Activated T-cell treated with anti-CD3 and anti-CD28 coated beads, Interleukin-2, amount 50 U/mL, for 4 hours (primary cell): ENCODE measurements at places on chromosomes 3 and 15. TPM values are rescaled to one million over a fixed set of nuclear protein-coding genes. Genes with fewer than 3 reads are reported as not detected.

DNA sequence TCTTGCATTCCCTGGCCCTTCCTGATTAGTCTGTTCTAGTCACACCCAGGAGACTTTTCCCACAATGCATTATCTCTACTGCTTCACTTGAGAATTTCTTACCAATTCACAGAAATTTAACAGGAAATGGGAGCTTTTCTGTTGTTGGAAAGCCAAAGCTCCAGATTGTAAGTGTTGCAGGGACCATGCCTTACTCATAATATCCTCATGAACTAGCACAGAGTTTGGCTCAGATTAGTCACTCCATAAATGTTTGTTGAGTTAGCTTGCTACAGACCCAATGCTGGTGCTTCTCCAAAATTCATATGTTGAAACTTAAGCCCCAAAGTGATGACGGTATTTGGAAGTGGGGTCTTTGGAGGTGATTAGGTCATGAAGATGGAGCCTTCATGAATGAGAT, 232.6 kb downstream of the GAP43 start:
- no peak for DNase-seq

DNA sequence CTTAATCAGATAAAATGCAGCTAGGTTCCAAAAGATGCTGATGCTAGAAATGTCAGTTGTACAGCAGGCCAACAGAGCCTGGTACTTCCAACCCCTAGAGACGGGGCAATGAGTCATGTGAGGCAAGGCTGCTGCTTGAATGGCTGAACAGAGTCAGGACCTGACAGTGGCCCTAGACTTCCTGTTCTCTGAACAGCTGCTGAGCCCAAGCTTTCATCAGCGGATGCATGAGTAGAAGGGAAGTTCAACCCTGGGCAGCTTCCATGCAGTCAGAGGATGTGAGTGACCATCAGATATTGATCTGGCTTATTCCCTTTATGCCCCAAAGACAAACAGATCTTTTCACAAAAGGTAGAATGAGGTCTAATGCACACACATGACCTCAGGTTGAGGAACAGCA, 282.9 kb upstream of the COL8A1 start:
- DNase-seq: no peak

DNA sequence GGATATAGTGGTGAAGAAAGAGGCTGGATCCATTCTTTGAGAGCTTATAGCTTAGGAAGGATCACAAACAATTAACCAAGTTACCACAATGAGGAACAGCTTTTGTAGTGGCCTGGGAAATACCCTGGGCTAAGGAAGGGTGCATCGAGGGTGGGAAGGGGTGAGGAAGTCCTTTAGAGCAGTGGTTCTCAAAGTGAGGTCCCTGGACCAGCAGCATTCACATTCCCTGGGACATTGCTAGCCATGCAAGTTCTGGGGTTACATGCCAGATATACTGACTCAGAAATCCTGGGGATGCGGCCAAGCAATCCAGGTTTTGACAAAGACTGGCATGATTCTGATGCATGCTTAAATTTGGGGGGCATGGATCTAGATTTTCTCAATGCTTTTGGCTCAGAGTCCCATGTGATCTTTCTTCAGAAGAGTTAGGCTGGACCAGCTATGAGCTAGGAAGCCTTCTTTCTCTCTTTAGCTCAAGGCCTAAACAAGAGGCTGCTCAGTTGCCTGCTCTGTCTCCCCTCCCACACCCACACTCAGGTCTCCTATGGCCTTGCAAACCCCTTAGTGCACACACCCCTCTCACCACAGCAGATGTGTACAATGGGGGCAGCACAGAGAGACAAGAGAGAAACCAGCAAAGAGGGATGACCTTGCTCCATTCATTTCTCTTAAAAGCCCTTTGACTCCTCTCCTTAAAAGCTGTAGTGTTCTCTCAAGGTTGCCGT, 1.8 kb upstream of the CCR1 start:
- no peak for DNase-seq

DNA sequence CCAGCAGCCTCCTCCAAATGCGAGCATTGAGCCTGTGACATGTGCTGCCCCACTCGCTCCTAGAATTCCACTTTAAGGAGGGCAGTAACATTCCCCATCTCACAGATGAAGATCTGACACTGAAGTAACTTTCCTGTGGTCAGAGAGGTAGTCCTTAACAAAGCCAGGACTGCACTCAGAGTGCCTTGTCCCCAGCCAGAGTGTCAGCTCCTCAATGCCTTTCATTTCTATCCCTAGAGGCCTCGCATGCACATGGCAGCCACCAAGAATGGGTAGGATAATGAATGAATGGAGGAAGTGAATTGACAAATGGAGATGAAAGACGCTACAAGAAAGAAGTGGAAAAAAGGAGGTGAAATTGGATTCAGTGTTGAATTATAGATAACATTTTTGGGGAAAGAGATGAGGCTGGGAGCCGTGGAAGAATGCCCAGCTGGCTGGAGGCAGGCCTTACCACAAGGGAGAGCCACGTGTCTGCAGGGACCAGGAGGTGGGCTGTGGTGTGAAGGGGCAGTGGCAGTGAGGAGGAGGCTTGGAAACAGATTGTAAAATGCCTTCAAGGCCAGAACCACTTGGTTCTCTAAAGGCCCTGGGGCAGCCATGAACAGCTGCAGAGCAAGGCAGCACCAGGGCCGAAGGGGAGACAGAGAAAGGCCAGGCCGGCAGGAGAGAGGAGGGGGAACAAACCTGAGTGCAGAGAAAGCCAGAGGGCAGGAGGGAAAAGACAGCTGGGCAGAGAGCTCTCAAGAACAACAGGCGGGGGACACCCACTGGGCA, 10.4 kb downstream of the CFAP92 start:
- DNase-seq: no peak

DNA sequence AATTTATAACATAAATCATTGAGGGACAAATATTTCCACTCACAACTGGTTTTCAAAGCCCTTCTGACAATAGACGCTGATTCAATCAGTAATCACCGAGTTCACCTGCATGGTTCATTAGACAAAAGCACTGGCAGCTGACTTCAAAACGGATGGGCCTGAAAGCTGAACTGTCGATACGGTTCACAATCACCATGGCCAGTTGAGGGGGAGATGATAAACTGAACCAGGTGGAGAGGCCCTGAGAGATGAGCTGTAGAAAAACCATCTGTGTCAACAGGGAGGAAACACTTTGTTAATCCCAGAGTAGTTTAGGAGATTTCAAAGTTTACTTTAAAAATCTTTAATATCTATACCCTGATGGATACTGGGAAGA, 75.0 kb downstream of the PEX5L start:
- no peak for DNase-seq

DNA sequence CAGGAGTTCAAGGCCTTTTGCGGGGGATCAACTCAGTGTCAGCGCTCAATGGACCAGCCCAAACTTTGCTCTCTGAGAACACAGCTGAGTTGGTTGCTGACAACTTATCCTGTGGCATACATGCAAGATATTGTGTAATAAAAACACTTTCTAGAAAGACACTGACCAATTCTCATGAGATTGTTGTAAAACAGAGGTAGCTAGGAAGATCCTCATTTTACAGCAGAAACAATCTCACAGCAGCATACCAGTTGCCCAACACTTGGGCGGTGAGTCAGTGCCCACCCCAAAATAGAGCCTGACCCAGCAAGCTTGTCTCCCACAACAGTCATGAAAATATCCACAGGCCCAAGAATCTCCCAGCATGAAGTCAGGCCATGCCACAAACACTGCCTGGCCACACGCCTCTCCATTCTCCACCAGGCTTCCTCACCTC, 18.2 kb downstream of the KLHL6 start:
- DNase-seq: no peak

GRCh38 chr15:74664028-74664616, 31.7 kb downstream of the EDC3 start:
- no peak for DNase-seq

DNA sequence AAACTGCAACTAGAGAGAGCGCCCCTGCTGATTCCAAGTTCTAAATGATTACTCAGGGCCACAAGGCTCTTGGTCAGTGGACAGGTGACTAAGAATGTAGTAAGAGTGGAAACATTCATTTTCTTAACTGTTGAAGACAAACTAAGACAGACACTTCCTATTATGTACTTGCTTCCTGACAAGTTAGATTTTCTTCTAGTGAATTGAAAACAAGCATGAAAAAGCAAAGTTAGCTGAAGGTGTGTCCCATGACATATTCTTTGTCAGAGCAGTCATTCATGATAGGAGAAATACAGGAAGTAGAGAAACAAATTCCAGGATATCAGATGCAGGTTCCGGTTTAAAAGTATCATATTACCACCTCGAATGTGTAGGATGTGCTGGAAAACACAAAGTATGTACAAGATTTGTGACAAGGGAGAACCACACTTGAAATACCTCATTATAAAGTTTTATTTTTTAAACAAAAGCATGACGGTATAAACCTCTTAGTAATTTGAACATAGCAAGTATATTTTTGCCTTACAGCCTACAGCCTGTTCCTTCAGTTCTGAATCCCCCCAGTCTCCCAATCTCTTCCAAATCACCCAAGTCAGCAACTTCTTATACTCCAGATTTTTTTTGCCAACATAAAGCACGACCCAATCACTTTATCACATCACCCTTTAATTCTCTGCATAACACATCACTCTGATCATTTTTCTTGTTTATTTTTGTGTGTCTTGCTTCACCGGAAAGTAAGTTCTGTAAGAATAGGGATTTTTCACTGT, 6.2 kb downstream of the TSPAN3 start:
- DNase-seq: no peak

GRCh38 chr3:98432575-98432974, 30.4 kb upstream of the OR5K1 start:
- no peak for DNase-seq

EXD1 gene
- total RNA-seq: not detected

LRRC28 gene
- total RNA-seq: 11.3 TPM

- DNase-seq: no peak
Observed at GRCh38 chr3:172257648-172258400, 190.4 kb downstream of the GHSR start.

FHIT gene
- 5.5 TPM for total RNA-seq

DNA sequence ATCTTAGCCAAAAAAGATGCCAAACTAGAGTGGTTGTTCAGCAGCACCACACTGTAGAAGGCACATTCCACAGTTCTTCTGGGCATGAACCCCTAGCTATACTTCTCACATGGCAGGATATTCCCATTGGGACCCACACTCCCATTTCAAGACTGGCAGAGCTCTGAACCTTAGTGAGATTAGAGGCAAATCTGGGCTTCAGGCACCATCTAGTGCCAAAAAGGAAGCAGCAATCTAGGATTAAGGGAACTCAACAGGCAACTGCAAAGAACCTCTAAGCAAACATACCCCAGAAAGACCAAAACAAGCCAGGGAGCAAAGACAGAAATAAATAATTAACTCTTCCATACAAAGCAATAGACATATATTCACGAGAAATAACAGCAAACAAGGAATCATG, 66.2 kb downstream of the TAFA4 start:
- no peak for DNase-seq

DNA sequence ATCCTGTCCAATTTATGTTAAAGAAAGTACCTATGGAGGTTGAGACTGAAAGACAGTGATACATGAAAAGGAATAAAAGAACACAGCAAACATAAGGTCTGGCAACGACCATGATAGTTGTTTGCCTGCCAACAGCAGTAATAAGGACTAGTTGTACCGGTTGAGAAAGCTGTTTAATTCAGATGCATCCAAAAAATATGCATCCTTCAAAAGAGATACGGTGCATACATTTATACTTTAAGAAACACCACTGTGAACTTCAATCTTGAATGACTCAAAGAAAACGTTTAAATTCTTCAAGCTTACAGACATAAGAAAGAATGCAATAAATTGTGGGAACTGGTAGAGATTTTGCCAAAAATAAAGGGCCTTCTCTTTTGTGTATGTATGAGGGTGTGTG, 492.1 kb downstream of the NLGN1 start:
- no peak for DNase-seq

WWTR1 gene
- total RNA-seq: 1.5 TPM

NPRL2 gene
- 34.0 TPM for total RNA-seq

SLC4A7 gene
- 35.4 TPM for total RNA-seq

CCR5 gene
- total RNA-seq: 2.2 TPM

DNA sequence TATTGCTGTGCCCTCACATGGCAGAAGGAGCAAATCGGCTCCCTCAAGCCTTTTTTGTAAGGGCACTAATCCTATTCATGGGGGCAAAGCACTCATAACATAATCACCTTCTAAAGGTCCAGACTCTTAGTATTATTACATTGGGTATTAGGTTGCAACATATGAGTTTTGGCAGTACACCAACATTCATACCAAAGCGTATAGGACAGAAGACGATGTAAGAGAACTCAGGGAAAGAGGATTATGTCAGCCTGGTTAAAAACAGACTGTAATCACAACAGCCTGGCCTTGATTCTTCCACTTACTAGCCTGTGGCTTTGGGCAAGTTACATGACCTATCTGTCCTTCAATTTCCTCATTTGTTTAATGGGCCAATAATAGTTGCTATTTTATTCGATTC, 828.5 kb upstream of the NECTIN3 start:
- DNase-seq: no peak

- DNase-seq: no peak
Observed at GRCh38 chr3:128591738-128592426, 58.7 kb downstream of the RPN1 start.

DNA sequence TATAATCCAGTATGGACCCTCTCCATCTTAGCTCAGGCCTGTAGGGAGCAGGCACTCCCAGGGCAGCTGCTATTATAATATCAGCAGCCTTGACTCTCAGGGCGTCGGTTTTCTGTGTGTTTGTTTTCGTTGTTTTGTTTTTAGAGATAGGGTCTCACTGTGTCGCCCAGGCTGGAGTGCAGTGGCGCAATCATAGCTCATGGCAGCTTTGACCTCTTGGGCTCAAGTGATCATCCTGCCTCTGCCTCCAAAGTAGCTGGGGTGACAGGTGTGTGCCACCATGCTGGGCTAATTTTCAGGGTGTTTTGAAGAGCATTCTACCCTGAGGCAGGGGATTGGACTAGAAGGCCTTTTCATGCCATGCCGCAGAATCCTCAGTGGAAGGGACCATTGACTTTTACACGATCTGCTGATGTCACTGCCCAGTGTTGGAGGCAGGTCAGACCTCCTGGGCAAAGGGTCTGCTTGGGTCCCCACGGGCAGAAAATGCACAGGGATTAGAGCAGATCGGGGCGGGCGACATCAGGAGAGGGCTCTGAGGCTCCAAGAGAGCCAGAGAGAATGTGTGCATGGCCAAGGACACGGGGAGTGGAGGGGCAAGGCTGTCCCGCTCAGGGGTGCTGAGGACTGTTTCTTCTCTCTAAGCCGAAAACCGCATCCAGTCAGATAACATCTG, 7.8 kb downstream of the MELTF start:
- no peak for DNase-seq

ROPN1 gene
- total RNA-seq: not detected

LYZL4 gene
- not detected for total RNA-seq
